ENCODE measurements at places on chromosomes 5 and 9.

DNA sequence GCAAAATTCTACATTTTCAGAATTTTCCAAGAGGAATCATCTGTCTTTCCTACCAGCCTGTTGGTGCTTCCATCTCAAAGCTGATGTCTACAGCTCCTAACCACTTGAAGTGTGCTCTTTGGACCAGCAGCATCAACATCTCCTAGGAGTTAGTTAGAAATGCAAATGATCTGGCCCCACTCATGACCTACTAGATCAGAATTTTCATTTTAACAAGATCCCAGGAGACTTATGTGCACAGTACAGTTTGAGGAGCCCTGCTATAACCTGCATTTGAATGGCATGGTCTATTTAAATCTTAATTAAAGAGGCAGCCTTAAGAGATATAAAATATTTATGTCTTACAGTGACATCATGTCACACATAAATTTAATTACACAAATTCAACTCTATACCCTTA lies 33.8 kb downstream of the ITK start:
- DNase-seq = no peak

DNA sequence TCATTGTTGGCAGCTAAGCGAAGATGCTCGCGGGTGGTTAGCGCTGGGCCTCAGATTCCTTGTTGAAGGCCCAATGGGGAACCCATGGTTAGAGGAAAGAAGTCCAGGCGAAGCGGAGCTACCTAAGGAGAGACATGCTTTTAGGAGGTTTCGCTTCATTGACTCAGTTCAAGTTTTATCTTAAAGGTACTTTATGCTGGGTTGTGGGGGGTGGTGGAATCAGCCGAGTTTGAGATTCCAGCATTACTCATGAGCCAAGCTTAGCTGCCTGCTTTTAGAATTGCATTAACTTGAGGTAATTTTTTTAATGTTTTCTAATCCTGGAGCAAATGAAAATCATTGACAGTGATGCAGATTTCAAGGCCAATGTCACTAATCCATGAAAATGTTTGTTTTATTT lies 16.1 kb downstream of the MEGF10 start:
- no peak for DNase-seq

DNA sequence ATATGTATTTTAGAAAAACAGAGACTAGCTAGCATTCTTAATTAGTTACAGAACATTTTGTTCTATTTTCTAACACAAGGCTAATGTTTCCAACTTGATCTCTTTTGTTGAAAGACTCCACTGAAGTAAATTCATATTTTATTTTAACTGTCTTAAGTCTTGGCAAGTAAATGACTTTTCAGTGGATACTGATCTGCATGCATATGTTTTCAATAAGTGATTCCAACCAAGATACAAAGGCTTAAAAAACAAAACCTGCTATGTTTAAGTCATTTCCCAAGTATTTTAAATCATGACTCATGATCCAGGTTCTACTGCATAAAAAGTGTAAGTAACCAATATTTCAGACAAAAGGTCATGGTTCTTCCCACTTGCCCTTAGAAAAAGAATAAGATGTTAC lies 5.7 kb downstream of the CDO1 start:
- DNase-seq = no peak

- DNase-seq = no peak
These were observed 70.5 kb downstream of the GPBP1 start for GRCh38 chr5:57244331-57244730.

DNA sequence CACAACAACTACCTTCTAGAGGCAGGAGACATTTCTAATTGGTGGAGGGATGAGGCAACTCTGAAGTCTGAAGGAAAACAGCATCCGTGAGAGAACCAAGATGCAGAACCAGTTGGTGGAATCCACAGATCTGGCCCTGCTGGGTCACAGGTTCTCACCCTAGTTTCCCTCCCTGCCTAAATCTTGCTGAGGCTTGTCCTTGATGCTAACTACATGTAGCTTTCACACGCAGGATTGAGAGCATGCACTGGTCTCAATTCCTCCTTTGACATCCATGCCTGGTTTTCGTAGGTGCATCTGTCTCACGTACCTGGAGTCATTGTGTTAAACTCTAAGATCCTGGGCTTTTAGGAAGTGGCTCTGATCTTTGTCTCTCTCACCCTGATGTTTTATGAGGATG lies 9.7 kb upstream of the F2RL1 start:
- DNase-seq = no peak

Measured in stimulated activated CD8-positive, alpha-beta memory T cell treated with anti-CD3 and anti-CD28 coated beads, Interleukin-7, amount 100 ng/mL, for 24 hours (primary cell).